Stimulated activated CD8-positive, alpha-beta memory T cell treated with anti-CD3 and anti-CD28 coated beads, Interleukin-2, amount 100 ng/mL, for 1 hour (primary cell): ENCODE measurements at places on chromosomes 3 and 15.
A peak's percentile ranks its signal among the peaks of the same experiment; 100 is the strongest.

DNA sequence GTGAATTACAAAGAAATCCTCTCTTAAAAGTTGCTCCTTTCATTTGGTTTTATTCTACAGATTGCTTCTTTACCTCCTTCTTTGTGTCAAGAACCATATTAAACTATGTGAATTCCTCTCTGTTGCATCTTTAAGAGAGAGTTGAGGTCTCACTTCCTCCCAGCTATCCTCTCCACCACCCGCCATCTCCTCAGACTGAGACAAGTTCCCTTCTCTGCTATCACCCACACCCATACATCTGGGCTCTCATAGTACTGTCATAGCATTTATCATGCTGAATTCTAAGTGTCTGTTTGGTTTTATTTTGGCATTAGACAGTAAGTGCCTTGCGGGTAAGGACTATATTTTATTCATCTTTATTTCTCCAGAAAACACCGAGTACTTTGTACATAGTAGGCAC, 54.2 kb downstream of the B3GALNT1 start:
- no peak for DNase-seq

- no peak for DNase-seq
These were observed 305.1 kb downstream of the LSAMP start for GRCh38 chr3:116140100-116140689.

DNA sequence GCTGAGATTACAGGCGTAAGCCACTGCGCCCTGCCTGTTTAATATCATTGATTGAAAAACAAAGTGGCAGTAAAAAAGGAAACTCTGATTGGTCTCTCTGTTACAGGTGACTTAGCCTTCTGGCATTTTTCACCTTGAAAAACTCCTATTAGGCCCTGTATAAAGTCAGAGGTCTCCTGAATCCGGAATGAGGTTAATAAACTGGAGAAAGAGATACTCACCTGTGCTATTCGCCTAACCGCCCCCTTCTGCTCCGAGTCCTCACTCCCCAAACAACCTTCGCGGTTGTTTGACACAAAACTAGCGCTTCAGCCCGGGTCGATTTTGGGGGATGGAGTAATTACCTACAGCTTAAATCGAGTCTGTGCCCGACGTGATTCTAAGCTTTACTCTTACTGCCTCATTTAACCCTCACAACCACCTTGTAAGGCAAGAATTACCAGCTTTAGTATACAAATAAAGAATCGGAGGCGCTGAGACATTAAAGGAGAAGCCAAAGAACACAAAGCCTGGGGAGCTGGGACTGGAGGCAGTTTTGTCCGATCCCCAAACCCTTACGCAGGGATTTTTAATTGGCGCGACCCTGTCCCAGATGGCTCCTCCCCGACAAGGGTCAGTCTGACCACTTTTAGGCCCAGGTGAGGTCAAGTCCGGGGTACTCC, 441 bp downstream of the CEP70 start:
- no peak for DNase-seq

GRCh38 chr3:9077029-9077428, 113.8 kb upstream of the RAD18 start:
- DNase-seq = no peak

DNA sequence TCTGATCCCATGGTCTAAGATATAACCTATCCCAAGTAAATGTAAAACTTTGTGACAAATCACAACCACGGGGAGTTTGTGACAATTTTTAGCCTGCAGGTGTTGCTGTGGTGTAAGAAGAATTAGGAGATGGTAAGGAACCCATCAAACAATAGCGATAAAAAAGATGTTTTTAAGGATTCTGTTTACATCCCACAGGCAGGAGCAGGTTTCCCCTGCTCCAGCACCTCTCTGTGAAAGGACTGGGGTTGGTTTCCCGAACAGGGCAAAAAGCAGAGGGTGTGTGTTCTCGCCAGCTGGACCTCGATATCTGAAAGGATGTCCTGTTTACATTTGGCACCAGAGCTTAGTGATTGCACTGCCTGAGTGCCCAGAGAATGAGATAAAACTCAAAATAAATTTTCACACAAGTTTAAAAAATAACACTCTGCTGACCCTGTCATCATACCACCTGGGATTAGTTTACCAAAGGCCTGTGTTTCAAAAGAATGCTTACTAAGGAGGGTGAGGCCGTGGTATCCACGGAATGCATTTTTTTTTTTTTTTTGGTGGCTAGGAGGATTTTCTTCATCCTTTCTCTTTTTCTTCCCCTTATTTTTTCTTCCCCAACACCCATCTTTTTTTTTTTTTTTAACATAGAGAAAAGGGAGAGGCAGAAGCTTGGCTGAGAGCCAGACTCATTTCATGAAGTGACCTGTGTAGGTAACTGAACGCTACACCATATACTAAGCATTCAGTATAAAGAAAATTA, 151.8 kb upstream of the DPH6 start:
- no peak for DNase-seq

DNA sequence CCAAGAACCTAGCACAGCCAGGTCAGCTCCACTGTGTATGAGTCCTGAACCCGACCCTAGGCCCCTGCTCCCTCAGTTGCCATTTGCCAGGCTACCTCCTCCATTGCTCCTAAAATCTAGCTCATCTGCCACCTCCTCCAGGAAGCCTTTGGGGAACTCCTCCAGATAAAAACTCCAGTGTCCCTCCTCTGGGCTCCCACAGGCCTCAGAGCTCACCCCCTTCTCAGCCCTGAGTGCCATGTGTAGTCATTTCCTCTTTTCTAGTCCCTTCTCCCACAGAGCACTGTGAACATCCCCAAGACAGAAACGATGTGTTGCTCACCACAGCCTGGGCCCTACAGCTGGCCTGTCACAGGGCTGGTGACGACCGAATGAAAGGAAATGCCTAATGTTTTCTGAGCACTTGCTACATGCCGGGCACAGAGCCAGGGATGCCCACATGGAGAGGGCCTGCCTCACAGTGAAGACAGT, 61.0 kb downstream of the IQSEC1 start:
- DNase-seq = no peak

- no peak for DNase-seq
These were observed 215.5 kb downstream of the LRRC3B start for GRCh38 chr3:26838026-26838425.

- DNase-seq = no peak
These were observed 1274.4 kb downstream of the ROBO2 start for GRCh38 chr3:78314327-78314726.

GRCh38 chr3:179563271-179563783, 601 bp downstream of the ACTL6A start:
- DNase-seq = peak; percentile 38

- DNase-seq = no peak
These were observed 512.1 kb downstream of the MAGI1 start for GRCh38 chr3:65526656-65527055.

- no peak for DNase-seq
These were observed 713.3 kb downstream of the GBE1 start for GRCh38 chr3:81048058-81048665.

DNA sequence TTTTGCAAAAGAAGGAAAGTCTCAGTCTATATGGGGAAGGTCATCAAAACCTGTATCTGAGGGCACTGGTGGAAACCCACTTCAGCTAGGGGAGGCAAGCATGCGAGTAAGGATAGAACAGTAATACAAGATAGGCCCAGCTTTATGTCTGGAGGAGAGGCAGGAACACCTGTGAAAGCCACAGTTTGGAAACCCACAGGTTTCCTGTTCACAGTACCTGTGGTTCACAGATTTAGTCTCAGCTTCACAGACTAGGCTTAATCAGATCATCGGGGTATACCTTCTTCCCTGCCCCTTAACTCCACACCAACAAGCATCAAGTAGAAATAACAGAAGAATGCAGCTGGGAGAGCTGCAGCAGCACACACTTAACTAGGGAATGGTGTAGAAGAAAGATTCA, 36.2 kb downstream of the C2CD4B start:
- no peak for DNase-seq

DNA sequence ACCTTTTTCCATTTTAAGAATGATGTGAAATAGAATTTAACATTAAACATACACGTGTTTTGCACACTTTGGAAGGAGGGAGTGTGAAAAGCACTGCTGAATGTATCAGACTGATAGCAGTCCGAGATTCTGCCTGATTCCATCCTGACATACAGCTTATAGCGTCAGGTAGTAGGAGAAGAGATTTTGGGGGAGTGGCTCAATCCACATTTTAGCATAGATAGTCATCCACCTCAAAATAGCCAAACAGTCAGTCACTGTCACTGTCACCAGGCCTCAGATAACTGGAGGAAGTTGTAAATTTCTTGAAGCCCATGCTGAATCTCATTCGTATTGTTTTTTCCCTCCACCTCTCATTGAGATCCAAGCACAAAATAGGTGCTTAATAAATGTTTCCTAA, 35.4 kb upstream of the ARHGEF26 start:
- DNase-seq = no peak

GRCh38 chr3:72658466-72659100, 189.7 kb downstream of the SHQ1 start:
- DNase-seq = no peak

DNA sequence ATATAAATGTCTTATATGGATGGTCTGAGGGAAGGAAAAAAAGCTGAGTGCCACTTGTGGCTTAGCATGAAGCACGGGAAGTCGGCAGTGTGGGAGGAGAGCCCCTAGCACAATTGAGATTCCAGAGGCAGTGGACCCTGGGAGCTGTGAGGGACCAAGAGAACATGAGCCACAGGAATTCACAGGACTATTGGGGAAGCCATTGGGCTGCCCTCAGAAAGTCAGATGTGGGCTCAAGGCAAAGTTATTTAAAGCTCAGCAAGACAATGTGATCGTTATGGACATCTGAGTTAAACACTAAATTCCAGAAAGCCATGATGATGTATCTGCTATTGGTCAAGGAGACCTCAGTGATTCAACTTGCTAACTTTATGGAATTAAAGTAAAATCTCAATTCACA, 380.8 kb upstream of the IL12A start:
- DNase-seq = no peak

DNA sequence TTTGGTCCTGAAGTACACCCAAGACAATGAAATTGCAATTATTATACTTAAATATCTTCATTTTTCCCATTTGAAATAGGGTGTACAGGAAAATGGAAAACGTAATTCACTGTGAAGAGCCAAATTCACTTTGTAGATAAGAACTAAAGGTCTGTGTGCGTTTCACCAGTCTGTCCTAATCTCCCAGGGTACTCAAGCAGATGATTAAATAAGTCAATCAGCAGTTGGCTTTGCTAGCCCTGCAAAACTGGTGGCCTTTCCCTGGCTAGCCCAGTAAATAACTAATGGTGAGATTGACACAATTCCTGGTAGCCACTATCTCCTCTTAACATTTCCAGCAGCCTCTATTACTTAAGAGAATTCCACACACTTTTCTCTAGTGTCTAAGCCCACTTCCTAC, 389.3 kb downstream of the TBL1XR1 start:
- DNase-seq = no peak

- no peak for DNase-seq
These were observed 267.7 kb downstream of the PTPRG start for GRCh38 chr3:61828880-61829721.

DNA sequence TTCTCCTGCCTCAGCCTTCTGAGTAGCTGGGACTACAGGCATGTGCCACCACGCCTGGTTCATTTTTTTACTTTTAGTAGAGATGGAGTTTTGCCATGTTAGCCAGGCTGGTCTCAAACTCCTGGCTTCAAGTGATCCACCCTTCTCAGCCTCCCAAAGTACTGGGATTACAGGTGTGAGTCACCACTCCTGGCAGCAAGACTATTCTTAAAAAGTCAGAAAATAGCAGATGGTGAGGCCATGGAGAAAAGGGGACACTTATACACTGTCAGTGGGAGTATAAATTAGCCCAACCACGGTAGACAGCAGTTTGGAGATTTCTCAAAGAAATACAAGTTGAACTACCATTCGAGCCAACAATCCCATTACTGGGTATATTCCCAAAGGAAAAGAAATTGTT, 603.3 kb upstream of the TBL1XR1 start:
- DNase-seq = no peak
